GM23248 (cell line): ENCODE measurements at places on chromosomes 16 and 17. TPM values are rescaled to one million over a fixed set of nuclear protein-coding genes. Genes with fewer than 3 reads are reported as not detected.

CAPNS2 gene
- total RNA-seq, result not detected in 2 replicates

C17orf50 gene
- not detected in 2 replicates for total RNA-seq

METTL16 gene
- total RNA-seq, result 9.7 and 12.0 TPM in 2 replicates

NGFR gene
- total RNA-seq, result 0.25 and 0.43 TPM in 2 replicates

HSPB9 gene
- not detected in 2 replicates for total RNA-seq

CCL4 gene
- total RNA-seq, result not detected in 2 replicates

KRTAP4-1 gene
- 0.76 TPM in 1 of 2 replicates, not detected in the other for total RNA-seq

DNA sequence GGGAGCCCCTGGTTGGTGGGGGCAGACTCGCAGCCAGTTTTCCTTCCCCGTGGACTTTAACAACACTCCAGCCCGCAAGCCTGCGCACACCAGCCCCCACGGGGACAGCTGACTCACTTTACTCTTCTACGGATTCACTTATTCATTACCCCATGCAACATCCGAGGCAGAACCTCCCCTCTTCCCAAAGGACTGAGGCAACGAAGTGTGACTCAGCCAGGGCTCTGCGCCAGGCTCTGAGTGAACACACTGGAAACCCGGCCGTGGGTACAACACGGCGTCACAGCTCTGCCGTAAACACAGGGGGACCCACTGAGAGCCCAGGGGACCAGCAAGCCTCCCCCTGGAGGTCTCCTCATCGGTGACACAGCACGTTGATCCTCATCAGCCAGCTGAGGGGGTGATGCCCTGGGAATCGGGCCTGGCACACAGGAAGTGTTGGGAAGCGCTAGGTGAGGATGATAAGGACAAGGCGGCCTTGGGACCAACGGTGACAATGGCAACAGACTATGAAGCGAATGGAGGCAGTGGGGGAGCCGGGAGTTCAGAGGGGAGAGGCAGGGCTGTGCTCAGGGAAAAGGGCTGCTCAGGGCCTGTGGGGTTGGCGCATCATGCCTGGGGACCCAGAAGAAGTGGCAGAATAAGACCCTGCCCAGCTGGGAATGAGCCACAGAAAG is 14.6 kb downstream of the COTL1 start:
- peak; percentile 99 for DNase-seq

GRCh38 chr17:69714669-69715068 is 300.2 kb downstream of the MAP2K6 start:
- DNase-seq, result no peak

DNA sequence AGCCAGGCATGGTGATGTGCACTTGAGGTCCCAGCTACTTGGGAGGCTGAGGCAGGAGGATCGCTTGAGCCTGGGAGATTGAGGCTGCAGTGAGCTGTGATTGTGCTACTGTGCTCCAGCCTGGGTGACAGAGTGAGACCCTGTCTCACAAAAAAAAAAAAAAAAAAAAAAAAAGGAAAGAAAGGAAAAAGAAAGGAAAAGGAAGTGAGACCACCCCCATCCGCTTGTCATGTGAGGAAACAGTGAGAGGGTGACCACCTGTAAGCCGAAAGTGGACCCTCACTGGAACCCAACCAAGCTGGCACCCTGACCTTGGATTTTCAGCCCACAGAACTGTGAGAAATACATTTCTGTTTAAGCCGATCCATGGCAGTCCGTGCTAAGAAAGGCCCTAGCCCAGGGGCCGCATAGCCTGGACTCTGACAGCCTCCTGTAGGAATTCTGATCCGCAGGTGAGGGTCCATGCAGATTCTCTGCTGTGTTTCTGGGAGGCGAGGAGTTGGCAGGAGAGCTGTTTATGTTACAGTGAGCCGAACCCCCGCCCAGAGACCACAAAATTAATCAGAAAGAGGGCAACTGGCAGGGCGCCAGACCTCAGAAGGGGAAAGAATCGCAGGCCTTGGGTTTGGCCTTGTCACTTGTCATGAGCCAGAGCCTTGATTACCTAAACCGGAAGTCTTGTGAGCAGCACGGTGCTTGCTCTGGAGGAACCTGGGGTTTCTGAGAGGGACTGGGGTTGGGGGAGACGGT is 945 bp downstream of the SGSH start:
- peak; percentile 88 for DNase-seq

DNA sequence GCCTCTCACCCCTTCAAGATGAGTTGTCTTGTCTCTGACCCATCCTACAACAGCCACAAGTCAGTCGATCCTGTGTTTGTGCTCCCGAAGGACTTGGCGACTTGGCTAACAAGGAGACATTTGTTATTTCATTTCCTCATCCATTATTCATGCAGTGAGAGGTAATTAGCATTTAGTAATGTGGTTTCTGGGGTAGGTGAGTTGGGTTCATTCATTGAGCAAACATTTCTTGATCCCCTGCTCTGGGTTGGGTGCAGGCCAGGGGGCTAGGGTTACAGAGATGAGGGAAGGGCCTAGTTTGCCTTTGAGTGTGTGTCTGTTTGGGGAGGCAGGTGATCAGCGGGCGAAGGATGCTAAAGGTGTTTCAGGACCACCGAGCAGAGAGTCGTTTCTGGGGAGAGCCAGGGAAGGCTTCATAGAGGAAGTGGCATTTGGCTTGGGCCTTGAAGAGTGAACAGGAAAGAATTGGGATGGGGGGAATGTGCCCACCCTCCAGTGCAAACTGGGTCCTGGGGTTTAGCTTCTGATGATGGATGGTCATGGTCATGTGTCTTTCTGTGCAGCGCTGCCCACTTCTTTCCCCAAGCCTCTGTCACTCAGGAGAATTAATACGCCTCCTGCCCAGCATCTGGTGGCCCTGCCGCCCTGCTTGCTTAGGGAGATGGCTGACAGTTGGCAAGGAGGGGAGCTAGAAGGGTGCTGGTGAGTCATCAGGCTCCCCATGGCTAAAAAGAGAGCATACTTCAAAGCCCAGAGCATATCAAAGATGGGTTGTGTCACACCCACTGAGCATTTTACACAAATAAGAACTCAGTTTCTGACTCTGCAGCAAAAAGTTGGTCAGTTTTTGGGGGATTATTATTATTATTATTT is 38.5 kb downstream of the MSI2 start:
- DNase-seq, result no peak

- DNase-seq, result no peak
Observed at GRCh38 chr16:30551781-30552180, 6.4 kb downstream of the ZNF764 start.

GRCh38 chr17:3800362-3801271 is at the start of gene ITGAE:
Gene ITGAE (minus strand): TSS chr17:3801188. CDS start chr17:3801144, 44 bp downstream.
- DNase-seq, result no peak

DNA sequence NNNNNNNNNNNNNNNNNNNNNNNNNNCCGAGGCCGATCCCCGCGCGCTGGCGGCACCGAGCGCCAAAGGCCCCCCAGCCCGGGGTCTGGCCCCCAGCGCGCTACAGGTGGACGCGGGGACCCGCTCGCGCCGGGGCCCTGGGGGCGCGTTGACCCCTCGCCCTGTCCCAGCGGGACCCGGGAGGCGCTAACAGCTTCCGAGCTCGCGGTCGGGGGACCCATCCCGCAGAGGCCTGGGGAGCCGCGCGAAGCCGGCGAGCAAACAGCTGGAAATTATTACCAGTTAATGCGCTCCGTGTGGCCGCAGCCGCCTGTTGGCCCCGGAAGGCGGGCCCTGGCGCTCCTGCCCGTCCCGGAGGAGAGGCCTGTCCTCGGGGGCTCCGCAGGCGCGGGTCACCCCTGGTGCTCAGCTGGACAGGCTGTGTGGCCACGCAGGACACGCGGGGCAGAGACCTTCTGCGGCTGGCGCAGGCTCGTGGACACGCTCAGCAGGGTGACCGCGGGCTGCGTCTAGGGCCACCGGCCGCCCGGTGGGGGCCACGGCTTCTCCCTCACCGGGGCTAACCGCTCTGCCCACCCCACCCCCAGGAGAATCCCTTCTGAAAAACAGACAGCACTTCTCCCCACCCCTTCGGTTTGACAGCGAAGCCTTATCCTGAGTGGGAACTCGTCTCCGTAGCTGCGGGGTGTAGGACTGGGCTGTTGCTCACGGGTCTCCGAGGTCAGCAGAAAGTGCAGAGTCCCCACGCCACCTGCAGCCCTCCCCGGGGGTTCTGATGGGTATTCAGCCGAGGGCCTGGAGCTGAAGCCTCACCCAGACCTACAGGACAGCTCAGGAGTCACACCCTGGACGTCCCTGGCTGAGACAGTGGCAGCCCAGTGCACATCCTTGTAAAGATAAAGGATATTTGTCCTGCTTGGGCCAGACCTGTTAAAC is 138.7 kb upstream of the RPH3AL start:
- DNase-seq, result peak; percentile 90

DNA sequence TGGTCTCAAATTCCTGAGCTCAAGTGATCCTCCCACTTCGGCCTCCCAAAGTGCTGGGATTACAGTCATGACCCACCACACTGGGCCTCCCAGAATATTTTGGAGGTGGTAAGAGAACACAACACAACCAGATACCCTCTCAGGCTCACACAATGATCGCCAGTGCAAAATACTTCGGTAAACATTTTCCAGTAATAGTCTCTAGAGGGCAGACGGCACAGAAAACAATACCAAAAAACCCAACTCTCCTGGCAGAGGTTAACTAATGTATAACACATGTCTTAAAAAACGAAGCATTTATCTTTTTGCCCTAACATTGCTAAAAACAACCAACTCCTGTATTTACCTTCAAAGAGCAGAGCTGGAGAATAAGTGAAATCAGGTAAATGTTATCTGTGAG is 10.5 kb downstream of the NUFIP2 start:
- peak; percentile 56 for DNase-seq

DNA sequence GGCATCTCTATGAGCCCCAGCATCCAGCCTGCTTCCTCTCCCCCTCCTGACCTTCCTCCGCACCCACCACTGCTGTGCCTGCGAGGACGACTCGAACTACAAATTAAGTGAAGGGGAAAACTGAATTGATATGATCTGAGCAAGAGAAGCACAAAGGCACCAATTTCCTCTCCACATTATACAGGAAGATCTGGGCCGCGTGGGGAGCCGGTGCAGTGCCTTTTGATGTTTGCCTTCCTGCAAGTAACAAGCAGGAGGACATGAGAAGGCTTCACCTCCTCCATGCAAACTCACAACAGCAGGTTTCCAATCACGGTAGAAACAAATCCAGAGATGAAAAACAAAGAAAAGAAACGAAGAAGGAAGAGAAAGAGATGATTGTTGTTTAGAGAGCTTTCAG is 57.8 kb upstream of the MMP2 start:
- no peak for DNase-seq

DNA sequence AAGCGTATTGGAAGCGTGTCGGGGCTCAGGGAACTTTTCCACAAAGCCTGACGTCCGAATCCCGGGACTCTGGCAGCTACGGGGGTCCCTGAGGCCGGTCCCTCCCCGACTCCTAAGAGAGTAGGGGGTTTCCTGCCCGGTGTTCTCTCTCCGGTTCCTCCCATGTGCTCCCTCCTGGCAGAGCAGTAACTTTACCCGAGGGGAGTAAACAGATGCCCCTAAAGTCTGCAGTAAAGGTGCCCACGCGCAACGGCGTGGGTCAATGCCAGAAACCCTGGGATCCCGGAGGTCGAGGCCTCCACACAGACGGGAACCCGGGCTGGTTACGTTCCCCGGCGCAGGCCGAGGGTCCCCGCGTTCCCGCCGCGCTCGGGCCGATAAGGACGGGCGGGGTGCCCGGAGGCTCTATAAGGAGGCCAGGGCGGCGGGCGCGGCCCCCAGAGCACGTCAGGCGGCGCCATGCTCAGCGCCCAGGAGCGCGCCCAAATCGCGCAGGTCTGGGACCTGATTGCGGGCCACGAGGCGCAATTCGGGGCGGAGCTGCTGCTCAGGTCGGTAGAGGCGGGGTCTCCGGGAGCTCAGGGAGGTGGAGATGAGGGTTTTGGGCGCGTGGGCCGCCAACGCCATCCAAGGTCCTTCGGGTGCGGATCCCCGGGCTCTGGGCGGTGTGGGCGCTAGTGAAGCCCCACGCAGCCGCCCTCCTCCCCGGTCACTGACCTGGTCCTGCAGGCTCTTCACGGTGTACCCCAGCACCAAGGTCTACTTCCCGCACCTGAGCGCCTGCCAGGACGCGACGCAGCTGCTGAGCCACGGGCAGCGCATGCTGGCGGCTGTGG is at the start of gene HBM:
HBM (plus strand) TSS at position 440 of the 836 bp plus-strand sequence; CDS start at position 460, 20 bp downstream.
- DNase-seq, result no peak
